NK-92 treated with Interleukin-12 subunit alpha and Interleukin-12 subunit beta, amount 100 ng/mL, for 24 hours (cell line): ENCODE measurements at places on chromosomes 4 and X.

GRCh38 chr4:15434091-15434490 is 6.3 kb downstream of the C1QTNF7 start:
- no peak for DNase-seq

GRCh38 chrX:65602221-65602560 is 65.3 kb upstream of the MSN start:
- DNase-seq: no peak

DNA sequence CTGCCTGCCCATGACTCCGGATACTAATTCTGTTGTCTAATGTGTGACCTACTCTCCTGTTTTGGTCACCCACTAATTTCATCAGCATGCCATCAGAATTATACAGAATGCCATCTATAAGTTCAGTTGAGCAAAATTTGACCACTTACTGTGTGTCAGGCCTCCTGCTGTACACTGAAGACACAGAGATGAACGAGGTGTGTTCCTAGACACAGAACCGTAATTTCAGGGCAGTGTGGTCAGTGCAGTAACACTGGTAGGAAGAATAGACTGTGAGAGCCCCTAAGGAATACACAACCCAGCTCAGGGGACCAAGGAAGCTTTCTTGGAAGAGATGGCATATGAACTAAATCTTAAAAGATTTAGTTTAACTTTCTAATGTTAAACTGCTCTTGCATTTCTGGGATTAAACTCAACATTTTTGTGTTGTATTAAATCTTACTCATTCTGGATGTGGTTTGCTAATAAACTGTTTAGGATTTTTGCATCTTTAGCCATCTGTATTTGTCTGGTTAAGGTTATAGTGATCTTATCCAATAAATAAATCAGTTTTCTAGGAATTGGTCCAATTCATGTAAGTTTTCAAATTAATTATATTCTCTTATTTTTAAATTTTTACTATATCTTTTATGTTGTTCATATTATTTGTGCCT is 34.3 kb downstream of the KANTR start:
- DNase-seq: no peak

GRCh38 chr4:6582889-6583490 is 8.0 kb downstream of the MAN2B2 start:
- no peak for DNase-seq

GRCh38 chr4:170721812-170722373 is 632.1 kb upstream of the AADAT start:
- DNase-seq: no peak

DNA sequence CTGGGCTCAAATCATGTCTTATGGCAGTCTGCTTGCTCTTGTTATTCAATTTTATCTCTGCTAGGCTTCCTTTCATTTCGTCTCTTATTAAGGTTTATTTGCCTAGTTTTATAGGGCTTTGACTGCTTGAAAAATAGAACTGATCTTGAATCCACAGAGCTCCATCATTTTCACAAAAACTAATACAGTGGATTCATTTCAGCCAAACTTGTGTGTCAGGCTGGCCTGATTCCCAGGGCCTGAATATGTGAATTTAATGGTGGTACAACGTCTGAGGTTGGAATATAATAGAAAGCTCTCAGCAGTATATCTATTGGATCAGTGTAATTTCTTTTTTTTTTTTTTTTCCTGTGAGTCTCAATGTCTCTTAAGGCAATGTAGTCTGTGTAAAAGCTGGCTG is 123.3 kb downstream of the POU4F2 start:
- DNase-seq: no peak

DNA sequence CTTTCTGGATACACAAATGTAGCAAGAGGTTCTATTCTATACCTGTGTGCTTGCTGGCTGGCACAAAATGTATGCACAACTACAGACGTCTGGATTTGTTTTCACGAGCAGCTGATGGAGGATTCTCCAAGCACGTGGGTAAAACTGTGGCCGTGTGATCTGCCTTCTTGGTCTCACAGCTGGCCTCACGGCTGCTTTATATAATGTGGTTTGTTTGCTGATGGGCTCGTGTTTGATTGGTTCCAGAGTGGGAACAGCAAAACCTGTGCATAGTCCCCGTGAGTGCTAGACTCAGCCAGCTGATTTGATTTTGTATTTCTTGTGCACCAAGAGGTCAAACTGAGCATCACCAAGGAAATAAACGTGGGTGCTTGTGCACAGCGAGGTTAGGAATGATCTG is 262.6 kb upstream of the RPS6KA3 start:
- DNase-seq: no peak

- no peak for DNase-seq
Measured at GRCh38 chrX:103503853-103504207, 15.5 kb downstream of the RAB40A start.

DNA sequence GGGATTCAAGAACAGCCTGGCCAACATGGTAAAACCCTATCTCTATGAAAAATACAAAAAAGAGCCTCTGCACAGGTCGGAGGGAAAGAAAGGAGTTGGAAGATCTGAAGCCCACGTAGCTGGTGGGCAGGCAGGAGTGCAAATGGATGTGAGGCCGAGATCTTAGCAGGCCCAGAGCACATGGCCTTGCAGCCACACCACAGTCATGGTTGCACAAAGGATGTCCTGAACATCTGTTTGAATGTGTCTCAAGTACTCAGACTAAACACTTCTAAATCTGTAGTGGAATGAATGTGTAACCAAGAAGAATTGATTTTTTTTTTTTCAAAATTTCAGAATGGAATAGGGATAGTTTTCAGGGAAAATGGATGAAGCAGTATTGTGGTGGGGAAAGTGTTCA is 10.8 kb downstream of the CA5B start:
- DNase-seq: no peak

DNA sequence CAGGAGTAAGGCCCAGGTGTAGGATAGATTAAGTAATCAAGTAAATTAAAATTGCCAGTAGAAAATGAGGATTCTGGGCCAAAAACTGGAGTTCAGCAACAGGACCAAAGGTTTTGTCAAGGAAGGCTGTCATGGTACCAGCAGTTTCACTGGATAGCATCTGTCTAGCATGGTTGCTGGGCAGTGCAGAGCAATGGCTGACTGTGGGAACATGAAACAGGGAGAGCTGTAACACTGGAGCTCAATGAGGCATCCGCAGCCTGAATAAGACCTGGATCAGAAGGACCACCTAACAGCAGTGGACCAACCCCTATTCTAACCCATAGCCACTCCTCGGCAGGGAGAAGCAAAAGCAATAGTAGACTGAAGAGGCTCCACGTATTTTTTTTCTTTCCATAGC is 132.4 kb downstream of the ATOH1 start:
- no peak for DNase-seq

- DNase-seq: no peak
Measured at GRCh38 chr4:112747036-112747435, 110.1 kb downstream of the LARP7 start.

DNA sequence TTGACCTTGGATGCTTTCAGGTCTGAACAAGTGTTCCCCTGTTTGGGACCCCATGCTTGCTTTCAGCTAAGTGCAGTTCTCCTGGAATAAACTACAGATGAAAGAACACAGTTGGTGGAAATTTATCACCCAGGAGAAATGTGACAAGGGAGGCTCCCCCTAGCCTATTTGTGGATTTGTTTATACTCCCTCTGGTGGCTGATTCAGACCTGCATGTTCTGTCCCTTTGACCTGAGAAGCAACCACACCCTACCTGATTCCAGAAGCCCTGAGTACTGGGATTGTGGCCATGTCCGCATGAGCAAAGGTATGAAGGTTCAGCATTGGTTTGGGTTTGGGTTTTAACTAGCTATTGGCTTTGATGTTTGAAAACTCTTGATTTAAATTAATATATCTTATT is 440.9 kb downstream of the MID1IP1 start:
- DNase-seq: no peak

- no peak for DNase-seq
Measured at GRCh38 chr4:147102596-147102995, 156.9 kb upstream of the TTC29 start.

GRCh38 chr4:184262901-184263300 is 45.2 kb upstream of the ENPP6 start:
- no peak for DNase-seq
